ENCODE measurements at places on chromosomes 1 and 21.

GRCh38 chr1:53084589-53084971 is 22.6 kb downstream of the PODN start:
- no peak for DNase-seq

DNA sequence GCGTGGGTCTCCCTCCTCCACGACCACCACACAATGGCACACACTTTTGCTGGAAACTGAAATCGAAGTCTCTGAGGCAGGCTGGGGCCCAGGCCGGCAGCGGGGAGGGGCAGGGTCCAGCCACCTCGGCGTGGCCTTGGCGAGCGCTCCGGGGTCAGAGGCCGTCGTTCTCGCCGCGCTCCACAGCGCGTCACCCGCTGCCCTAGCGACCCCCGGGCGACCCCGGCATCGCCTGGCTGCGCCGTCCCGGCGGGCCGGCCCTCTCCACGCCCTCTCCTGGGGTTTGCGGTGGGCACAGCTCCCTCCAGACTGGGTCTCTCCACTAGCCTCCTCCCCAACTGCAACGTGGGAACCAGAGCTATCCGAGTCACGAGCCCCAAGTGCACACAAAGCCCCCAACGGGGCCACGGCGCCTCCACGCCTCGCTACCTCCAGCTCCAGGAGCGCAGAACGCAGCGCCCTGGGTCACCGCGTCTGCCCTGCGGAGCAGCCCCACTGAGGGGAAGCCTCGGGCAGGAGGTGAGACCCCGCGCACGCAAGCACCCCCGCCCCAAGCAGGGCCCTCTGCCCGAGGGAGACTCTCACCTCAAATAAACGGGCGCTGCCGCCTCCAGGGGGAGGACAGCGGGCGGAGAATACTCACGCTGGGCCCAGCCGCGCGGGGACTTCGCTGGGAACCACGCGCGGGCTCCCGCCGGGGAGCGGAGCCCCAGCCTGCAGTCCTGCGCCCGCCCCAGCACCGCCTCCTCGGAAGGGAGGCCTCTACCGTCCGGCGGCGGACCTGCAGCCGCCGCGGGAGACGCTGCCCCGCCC is 134.0 kb upstream of the BARHL2 start:
- DNase-seq: peak; percentile 67

GRCh38 chr1:219177363-219177762 is 3.7 kb downstream of the LYPLAL1 start:
- DNase-seq: no peak

GRCh38 chr21:44987886-44988606 is 48.2 kb downstream of the SLX9 start:
- no peak for DNase-seq

DNA sequence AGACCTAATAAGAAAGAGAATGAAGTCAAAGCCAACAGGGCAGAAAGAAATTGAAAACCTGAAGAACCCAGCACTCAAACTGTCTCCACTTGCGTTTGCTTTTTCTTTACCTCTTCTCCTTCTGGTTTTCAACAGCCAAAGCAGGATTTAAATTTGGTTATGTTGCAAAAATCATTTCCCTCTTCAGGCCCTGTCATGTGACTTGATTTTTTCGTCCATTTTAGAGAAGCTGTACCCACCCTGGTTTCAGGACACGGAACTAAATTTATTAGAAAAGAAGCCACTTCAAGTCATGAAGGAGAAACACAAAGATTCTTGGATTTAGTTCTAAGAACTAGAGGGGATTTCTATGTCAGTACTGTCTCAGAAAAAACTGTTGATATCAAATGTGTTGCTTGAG is 1.0 kb upstream of the SYNJ1 start:
- no peak for DNase-seq

DNA sequence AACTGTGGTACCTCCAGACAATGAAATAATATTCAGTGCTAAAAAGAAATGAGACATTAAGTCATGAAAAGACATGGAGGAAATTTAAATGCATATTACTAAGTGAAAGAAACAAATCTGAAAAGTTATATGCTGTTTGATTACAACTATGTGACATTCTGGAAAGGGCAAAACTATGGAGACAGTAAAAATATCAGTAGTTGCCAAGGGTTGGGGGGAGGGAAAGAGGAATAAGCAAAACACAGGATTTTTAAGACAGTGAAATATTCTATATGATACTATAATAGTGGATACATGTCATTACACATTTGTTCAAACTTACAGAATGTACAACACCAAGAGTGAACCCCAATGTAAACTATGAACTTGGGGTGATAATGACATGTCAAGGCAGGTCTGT is 38.2 kb upstream of the PKN2 start:
- no peak for DNase-seq

GRCh38 chr1:32886004-32886827 is at the start of gene HPCA:
HPCA (plus strand) TSS chr1:32886491; CDS start chr1:32888899, 2,408 bp downstream.
- no peak for DNase-seq

DNA sequence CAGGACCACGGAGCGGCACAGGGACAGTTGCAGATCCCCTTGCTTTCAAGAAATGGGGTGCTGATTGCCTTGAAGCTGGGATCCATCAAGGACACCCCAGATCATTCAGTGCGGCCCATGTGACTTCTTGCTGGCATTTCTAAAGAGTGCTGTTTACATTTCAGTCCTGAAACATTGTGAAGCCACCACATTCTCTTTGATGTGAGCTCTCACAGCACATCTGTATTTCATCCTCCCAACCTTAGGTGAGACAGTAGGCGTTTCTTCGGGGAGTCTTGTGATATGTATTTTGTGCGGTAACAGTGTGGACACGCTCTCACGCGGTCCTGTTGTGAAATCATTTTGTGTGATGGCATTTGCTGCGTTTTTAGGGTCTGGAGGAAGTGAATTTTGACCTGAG is 57.2 kb downstream of the CACHD1 start:
- DNase-seq: no peak
